Sigmoid colon (tissue), 7 donors: ENCODE measurements at places on chromosomes 12 and 14. TPM values are rescaled to one million over a fixed set of nuclear protein-coding genes. Genes with fewer than 3 reads are reported as not detected.

- DNase-seq, result no peak
Observed at GRCh38 chr14:64970776-64971477, 1.2 kb downstream of the RAB15 start.

GRCh38 chr14:35189422-35189821 is 67.1 kb downstream of the PRORP start:
- DNase-seq, result no peak

GRCh38 chr12:97701901-97702300 is 239.3 kb downstream of the RMST start:
- DNase-seq, result no peak

DNA sequence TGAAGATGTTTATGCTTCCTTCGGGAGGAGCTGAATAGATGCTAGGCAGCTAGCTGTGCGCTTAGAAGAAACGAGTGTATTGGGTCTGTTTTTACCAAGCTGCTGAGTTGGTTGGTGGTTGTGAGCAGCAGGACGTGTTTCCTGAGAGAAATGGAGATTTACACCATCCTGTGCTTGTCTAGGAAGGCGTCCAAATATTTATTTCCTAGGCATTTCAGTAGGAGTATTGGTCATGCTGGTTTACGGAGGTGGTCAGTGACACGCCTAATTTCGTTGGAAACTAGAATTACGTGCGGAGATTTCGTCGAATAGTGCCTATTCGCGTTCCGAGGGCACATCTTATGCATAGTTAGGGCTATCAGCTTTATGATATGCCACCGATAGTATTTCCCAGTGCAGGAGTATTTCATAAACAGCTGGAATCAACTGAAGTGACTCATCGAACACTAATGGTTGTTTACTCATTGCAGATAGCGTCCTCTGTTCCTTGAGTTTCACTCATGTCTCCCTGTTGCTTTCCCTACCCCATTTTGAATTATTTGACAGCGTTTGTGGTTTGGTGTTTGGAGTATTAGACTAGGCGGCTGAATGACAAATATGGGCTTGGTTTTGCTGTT is 780 bp downstream of the TBC1D15 start:
- no peak for DNase-seq

The ZNF664 gene
- 43.4 TPM for total RNA-seq

The LPAR5 gene
- total RNA-seq, result 0.28 TPM

The KLRC3 gene
- total RNA-seq, result not detected
